ENCODE measurements at places on chromosomes 1 and 21.
A peak's percentile ranks its signal among the peaks of the same experiment; 100 is the strongest.

DNA sequence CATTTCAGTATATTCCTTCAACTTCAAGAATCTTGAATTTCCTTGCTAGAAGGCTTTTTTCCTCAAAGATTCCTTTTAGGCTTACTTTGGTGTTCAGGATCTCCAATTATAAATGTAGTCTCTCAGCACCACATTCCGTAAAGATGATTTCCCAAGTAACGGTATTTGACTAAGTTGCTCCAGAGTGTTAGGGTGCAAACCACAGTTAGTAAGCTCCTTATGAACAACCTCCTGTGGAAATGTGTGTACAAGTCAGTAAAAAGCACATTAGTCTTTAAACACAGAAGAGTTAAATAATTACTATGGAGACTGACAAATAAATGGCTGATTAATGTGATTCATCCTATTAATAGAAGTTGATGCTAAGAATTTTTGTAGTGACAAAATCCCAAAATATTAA lies 10.3 kb downstream of the DONSON start:
- DNase-seq: no peak

DNA sequence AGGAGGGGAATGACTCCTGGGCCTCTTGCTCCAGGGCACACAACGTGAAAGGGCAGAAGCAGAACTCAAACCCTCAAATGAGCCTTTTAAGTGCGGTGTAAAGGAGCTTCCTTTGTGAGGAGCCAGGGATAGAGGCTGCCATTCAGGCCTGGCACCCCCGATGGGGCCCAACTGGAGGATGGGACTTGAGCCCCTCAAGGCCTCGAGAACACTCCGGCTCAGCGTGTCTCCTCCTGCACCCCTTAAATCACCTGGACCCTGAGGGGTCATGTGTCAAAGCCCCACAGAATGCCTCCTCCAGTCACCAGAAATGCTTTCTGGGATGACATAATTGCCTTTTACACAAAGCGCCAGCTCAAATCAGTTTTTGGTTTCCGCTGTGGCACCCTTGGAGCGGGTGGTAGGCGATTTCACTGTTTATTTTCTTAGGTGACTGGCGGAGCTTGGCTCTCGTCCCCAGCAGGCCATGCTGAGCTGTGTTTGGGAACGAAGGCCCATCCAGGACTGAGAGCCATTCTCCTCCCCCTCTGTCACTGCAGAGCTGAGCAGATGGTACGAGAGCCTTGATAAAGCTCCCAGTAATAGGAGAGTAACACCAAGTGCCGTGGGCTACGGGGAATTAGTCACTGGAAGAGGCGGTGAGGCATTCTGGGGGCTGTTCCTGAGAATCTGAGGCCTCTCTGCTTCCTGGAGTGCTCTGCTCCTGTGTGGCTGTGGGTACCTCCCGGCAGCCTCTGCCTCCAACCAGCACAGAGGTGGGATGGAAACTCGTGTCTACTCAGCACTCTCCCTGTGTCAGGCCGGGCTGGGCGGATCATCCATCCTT lies 163.0 kb downstream of the GRIK3 start:
- no peak for DNase-seq

DNA sequence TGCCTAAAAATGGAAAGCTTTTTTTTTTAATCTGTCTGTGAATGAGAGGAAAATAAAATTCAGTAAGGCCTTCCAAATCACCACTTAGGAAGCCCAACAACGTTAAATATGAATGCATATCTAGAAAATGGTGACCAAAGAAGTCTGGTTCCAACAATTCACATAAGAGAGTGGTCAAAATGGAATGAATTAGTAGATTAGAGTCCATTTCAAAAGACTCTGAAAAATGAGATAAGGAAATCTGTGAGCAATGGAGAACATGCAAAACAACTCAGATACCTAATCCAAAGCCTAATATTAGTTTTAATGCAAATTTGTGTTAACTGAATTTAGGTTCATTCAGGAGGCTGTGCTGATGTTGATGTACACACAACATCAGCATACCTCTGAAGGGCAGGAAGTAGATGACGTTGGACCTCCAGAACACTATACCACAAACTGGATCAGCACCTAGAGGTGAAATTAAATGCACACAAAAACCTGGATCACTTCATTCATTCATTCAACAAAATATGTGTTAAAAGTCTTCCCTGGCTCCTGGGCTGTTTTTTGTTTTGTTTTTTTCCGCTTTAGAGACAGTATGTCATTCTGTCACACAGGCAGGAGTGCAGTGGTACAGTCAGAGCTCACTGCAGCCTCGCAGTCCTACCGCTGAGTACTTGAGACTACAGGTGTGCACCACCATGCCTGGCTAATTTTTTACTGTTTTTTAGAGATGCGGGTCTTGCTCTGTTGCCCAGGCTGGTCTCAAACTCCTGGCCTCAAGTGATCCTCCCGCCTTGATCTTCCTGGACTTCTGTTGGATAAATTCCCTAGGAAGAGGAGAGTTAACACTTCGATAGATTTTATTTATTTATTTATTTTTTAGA lies 4.9 kb upstream of the BRWD1 start:
- DNase-seq: no peak

DNA sequence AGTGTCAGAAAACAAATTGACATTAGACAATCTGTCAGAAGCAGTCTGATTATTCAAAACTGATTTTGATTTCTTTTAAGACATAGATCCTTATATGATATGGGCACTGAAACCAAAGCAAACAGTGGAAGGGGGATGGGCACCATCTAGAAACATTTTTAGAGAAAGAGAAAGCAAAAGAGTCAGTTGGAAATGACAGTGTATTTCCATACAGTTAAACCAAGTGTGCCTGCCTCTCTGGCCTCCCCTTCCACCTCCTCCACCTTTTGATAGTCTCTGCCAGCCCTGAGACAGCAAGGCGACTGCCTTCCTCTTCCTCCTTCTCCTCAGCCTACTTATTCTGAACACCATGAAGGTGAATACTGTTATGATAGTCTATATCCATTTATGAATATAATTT lies 949.7 kb downstream of the AMY1C start:
- DNase-seq: no peak

GRCh38 chr1:201175820-201176500 lies 14.7 kb upstream of the IGFN1 start:
- DNase-seq: no peak

DNA sequence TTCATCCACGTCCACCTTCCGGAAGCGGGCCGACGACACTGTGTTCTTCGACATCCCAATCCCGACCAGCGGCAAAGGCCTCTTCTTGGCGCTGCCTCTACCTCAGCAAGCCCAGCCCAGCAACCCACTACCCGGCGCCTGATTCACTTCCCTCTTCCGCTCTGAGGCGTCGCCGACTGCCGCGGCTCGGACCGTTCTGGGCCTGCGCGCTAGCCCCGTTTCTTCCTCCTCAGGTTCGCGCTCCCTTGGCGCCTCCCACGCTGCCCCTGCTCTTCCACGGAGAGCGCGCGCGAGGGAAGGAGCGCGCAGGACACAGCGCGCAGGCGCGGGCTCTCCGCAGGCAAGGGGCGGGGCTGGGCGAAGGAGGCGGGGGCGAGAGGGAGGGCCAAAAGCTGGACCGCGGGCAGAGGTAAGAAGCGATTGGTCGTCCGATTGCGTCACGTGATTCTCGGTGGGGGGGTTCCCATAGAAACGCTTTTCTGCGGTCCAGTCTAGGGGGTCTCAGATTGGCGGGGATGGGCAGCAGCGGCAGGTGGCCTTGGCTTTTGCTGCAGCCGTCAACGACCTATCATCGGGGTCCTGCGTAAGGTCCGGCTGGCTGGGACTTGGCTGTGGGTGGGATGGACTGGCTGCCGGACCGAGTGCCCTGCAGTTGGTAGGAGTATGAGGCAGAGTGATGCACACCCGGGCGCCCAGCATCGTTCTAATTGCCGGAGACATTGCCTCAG lies at the start of gene ARPC5:
Gene ARPC5, minus strand, starts transcription at position 178 of the 728 bp plus-strand sequence. Its CDS starts 124 bp downstream, at position 54.
- DNase-seq: peak; percentile 96

DNA sequence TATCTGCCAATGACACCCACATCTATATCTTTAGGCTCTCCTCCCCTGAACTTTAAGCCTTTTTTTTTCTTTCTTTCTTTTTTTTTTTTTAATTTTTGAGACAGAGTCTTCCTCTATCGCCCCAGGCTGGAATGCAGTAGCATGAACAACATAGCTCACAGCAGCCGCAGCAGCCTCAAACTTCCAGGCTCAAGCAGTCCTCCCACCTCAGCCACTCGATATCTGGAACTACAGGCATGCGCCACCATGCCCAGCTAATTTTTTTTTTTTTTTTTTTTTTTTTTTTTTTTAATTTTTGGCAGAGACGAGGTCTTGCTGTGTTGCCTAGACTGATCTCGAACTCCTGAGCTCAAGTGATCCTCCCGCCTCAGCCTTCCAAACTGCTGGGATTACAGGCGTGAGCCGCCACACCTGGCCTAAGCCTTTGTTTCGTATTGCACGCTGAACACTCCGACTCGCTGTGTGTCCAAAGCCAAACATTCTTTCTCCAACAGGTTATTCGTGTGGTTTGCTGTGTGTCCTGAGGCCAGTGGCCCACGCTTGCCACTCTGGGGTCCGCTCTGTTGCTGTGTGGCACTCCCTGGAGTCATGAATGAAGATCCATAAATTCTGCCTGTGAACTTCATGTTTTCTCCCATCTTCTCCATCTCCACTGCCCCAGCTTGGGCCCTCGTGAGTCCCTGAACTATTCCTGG lies 119.4 kb downstream of the CAMTA1 start:
- DNase-seq: no peak

DNA sequence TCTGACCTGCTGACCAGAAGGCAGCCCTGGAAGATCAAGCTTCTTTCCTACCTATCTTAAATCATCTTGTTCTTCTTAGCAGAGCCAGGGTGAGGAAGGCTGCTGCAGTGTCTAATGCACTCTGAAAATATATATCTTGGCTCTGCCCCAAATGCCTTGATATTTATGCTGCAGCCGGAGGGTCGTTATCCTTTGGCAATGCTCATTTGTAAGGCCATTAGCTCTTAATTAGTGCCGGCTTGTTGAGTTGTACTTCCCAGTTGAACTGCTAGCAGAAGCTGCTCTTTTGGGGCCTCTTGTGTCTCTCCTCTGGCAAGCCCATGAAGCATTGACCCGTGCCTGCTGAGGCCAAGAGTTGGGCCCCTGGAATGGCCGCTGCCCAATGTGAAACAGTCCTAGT lies 4.2 kb upstream of the GNL2 start:
- no peak for DNase-seq

- no peak for DNase-seq
Measured at GRCh38 chr1:168490306-168490705, 53.5 kb downstream of the XCL2 start.

DNA sequence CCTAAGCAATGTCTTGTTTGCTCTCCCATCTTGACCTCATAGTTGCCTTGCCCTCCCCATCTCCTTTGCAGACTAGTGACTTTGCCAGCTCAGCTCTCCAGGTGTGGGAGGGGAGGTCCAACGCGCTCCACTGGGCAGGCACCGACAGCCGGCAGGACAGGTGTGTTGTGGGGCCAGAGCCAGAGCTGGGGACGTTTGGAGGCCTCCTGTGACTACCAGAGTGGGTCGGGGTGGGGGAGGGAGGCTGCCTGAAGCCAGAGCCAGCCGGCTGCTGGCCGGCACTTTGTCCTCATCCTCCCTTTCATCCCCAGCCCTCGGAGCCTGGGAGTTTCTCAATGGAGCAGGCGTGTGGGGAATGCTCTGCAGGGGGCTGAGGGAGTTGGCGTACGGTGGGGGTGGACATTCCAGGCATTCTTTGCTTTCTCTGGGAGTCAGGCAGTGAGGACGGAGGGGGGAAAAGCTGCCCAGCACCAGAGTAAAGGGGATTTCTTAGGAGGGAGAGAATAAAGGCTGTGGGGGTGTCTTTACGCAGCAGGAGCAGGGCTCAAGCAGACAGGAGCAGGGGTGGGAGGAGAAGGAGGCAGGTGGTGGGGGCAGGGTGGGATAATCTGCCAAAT lies 20.2 kb downstream of the NUAK2 start:
- DNase-seq: no peak

DNA sequence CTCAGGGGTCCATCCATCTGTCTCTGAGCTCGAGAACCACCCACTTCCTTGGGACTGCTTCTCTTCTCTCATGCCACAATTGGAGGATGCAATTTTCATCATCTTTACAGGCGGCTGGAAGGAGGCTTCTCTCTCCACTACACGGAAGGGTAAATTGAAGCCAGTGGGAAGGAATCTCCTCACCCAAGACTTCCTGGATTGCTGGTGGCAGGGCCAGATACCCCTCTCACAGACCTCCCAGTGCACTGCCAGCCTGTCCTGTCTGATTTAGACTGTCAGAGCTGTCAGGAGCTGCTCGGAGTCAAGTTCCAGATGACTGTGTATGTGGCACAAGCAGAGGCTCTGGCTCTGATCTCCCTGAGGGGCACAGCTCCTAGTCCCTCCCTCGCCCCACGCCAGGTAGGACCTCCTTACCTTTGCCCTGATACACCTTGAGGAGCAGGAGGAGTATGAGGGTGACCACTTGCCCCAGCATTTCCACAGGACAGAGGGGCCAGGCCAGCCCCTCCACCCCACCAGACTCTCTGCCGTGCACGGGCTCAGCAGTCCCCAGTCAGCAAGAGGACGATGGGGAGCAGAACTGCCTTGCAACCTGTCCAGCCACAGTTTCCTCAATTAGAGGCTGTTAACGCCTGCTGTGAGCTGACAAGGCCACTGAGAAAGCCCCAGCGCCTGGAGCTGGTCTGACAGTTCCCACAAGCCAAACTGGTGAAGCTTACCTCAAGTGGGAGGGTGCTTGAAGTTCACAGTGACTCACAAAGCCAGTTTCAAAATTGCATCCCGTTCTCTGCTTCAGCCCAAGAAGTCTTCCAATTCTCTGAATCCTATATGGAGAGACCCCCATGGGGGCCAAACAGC lies at the start of gene CD244:
Gene CD244, minus strand, starts transcription at position 685 of the 858 bp plus-strand sequence. Its CDS starts 210 bp downstream, at position 475.
- peak; percentile 15 for DNase-seq

DNA sequence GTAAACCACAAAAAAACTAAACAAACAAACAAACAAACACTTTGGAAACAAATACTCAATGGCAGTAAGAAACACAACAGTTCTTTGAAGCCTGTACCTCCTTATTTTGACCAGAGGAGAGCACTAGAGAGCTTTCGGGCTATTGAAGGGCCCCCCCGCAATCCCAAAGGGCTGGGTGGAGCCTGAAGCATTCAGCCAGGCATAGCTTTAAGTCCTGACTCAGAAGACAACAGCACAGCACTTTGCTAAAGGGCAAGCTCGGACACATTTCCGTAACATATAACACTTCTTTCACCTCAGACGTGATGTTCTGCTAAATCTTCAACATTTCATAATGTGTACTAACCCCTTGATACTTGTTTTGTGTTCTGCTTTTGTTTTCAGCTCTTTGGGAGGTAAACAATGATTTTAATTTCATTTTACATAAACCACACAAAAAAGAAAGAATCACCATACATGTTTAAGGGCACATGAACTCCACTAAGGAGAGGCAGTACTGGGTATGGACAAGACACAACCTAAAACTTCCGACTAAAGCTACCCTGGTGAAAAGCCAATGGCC lies 9.7 kb upstream of the SHCBP1L start:
- DNase-seq: peak; percentile 15

GRCh38 chr21:15283789-15284188 lies 219.0 kb upstream of the NRIP1 start:
- DNase-seq: no peak

GRCh38 chr1:5140136-5140535 lies 485.7 kb downstream of the AJAP1 start:
- no peak for DNase-seq
